ENCODE measurements at places on chromosomes 3 and 15.

DNA sequence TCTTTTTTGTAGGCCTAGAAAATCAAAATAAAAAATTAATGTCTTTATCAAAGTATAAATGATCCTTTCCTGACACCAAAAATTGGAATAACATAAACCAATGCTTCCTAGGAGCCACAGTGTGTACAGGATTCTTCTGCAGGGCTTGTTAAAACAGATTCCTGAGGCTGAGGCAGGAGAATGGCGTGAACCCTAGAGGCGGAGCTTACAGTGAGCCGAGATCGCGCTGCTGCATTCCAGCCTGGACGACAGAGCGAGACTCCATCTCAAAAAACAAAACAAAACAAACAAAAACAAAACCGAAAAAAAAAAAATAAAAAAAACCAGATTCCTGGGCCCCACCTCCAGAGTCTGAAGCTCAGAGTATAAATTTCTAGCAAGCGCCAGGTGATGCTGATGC lies 78.0 kb downstream of the PEX5L start:
- DNase-seq, result no peak

- peak; percentile 97 for DNase-seq
These were observed at the start of gene OGG1 for GRCh38 chr3:9749645-9750555. Gene OGG1 (plus strand): TSS chr3:9749952. CDS start chr3:9750287, 335 bp downstream.

DNA sequence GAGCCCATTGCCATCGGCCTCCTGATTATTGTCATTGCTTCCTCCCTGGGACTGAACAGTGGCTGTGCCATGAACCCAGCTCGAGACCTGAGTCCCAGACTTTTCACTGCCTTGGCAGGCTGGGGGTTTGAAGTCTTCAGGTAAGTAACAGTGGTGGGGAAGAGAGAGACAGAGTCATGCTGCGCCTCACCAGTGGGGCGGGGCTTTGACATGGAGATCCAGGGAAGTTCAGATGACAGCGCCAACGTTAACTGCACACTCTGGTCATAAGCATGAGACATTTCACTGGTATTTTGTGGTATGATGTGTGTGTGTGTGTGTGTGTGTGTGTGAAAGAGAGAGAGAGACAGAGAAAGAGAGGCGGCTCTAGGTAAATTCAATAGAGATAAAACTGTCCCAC lies 41.0 kb downstream of the AQP9 start:
- DNase-seq, result no peak

- DNase-seq, result no peak
These were observed 386.9 kb downstream of the PDCD6IP start for GRCh38 chr3:34185301-34185700.

- DNase-seq, result no peak
These were observed 183.8 kb downstream of the THRB start for GRCh38 chr3:24310887-24311286.

GRCh38 chr3:70606018-70606417 lies 293.6 kb upstream of the MDFIC2 start:
- no peak for DNase-seq

DNA sequence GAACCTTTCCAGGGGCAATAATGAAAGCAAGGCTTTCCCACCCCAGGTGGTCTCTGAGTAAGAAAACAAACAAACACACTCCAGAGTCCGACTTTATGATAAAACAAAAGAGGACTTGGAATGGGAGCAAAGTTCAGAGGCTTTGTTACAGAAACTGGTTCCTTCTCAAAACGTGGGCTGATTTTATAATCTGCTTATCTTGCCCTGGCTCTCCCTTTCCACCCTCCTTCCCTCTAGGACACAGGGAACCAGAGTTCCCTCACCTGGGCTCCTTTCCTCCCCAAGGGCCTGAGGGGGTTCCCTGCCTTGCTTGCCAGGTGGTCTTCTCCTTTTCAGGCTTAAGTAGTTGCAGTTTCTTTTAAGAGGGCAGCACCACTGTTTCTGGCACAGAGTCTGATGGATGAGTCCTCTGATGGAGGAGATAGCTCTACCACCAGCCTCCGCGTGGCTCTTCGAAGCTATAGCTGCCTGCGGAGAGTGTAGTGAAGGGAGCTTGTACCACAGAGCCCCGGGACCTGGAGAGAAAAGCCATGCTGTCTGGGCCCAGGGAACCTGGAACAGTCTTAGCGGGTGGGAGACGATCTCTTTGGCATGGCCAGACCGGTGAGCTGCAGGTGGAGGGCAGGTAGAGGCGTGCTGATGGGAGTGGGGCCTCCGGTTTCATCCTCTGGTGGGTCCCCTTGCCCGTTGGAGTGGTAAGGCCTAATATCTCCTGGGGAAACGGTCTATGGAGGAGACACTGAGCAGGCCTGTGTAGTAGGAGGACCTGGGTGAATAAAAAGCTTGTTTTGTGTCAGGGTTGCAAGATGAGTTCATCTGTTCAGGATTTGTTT lies 68.7 kb downstream of the SMAD6 start:
- DNase-seq, result no peak

GRCh38 chr3:29822071-29822470 lies 541.2 kb downstream of the RBMS3 start:
- DNase-seq, result no peak

DNA sequence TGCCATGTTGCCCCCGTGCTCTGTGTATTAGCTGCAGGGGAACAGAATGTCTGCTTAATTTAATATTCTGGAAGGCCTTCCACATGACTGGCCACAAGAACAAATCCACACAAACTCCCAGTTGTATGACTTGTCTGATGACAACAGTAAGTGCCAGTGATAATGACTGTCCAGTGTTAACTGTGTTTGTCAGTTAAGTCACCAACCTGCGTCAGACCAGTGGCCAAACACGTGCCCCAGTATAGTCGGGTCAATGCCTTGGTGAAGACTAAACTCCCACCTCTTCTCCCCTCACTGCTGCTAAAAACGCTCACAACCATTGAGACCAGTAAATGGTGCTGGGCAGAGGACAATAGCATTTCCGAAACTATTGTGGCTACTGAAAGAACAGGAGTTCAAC lies 9.8 kb upstream of the ATP13A5 start:
- no peak for DNase-seq

DNA sequence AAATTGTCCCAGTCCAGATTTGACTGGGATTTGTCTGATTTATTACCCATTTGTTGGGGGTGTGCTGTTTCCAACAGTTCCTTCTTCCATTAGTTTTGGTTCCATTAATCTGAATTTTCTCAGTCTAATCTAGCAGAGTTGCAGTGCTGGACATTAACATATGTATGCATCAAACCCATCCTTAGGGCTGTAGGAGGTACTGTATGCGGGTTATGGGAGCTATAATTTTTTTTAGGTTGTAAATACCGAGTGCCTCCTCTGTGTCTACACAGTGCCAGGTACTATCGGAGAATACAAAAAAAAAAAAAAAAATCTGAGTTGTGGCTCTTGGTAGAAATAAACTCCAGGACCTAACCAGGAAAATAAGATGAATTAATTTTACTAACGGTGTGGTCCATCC lies 133.8 kb downstream of the LIPC start:
- no peak for DNase-seq

DNA sequence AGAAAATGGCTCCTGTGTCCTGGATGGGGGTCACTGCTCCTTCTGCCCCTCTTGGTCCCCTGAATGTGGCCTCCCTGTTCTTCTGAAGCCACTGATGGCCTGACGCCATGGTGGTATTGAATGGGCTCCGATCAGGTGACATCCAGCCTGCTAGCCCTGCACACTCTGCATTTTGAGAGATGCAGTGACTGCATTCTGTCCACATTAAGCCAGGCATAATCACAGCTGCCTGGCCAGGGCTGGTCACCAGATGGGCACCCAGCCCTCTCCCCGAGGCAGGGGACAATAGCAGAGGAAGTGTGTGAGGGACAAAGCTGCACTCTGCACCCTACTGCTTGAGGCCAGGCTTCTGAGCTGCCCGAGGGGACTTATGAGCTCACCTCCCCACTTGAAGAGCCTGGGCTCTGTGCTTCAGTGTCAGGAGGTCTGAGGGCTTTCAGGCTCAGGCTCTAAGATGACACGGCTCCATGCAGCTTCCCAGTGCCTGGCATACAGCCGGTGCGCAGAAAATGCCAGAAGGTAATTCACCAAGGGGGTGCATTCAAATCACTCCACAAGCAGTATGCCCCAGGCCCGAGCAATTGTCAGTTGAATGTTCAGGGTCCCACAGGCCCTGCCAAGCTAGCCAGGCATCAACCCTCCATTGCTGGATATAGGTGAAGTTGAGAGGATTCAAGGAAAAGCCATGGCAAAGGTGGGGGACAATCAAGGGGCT lies 56.8 kb downstream of the WNT7A start:
- no peak for DNase-seq

- no peak for DNase-seq
These were observed 31.7 kb downstream of the PLSCR4 start for GRCh38 chr3:146218880-146219866.

- DNase-seq, result no peak
These were observed 141.5 kb upstream of the EIF1B start for GRCh38 chr3:40167958-40168357.

- DNase-seq, result no peak
These were observed 123.8 kb downstream of the CBLB start for GRCh38 chr3:105745046-105745445.

DNA sequence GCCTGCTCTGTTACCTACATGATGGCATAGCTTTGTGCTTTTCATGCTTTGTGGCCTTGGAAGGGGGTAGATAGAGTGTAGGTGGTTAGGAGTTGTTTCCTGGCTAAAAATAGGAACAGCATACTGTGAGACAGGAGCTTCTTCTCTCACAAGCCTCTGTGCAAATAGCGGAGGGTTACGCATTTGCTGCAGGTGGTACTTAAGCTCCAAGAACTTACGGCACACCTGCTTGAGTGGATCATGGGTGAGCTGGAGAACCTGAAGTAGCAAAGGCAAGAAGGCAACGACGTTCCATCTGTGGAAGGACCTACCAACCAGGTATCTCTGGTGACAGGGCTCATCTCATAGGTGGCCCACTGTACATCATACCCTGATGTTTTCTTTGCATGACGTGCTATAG lies 66.0 kb downstream of the ST6GAL1 start:
- no peak for DNase-seq

- DNase-seq, result no peak
These were observed 31.3 kb downstream of the TFRC start for GRCh38 chr3:196050597-196050996.

- DNase-seq, result no peak
These were observed 83.6 kb downstream of the ARPP21 start for GRCh38 chr3:35722902-35723301.

GRCh38 chr15:69881302-69881670 lies 216.4 kb downstream of the TLE3 start:
- peak; percentile 33 for DNase-seq

DNA sequence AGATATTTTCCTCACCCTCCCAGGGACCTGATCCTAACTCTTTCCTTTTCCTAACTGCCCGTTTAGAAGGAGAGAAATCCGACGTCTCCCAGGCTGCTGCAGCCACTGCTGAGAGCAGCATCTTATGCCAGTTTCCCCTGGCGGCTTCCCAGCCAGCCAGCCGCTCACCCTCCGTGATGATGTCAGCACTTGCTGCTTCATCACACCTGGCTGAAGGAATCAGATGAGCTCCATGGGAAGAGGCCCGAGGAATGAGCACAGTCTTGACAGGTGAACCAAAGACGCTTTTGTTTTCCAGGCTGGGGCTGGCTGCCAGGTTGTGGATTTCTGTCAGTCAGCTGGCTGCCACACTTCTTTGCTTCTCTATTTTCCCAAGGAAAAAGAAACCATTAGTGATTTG lies 445.1 kb upstream of the RBMS3 start:
- no peak for DNase-seq

DNA sequence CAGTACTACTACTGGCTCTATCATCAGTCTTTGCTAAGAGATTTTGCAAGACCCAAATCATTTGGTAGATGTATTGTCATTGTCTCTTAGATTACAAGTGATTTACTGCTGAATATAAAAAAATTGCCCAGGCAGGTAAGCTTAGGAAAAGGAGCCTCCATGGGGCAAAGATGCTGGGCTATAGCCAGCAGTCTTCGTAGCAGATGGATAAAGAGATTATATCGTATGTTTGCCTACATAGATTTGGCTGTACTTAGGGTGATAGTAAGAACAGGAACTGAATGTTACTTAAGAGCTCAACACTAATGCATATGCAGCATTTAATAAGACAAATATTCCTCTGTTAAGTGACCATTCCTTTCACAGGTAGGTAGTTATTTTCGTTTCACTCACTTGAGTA lies 48.9 kb downstream of the PTPRG start:
- no peak for DNase-seq

DNA sequence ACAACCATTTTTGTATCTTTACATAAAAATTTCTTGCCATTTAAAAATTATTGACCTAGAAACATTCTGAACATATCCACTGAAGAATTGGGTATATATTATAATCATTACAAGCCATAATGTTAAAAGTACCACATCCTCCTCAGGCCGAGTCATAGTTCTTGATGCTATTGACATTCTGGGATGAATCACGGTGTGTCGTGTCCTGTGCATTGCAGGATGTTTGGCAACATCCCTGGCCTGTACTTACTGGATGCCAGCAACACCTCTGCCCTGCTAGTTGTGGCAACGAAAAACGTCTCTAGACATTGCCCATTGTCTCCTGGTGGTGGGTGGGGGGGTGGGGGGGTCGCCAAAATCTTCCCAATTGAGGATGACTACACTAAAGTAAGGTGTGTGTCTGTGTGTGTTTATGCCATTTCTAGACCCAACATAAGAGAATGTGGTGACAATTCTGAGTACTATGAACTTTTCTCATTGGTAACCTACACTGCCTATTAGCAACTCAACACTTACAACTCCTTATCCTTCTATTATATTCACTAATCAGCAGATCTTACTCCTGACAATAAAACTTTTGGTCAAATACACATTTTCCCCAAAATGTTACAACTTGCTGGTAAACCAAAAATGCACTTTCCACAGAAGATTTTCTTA lies 471.6 kb downstream of the FOXP1 start:
- no peak for DNase-seq

DNA sequence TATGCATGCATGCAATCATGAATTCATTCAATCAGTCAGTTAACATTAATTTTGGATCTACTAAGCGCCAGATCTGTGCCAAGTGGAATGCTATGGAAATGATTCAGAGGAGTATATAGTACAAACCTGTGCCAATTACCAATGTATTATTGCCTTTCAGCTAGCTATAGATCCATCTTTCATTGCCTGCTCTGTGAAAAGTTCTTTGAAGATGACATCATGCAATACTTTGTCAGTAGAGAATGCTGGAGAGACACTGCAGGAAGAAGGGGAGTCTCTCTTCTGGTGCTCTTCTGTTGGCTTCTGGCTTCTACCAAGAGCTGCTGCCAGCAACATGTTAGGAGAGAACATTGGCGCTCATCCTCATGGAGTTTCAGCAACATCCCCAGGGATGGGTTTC lies 81.0 kb upstream of the LMCD1 start:
- DNase-seq, result no peak

Data from GM12864 (cell line).